ENCODE measurements at places on chromosomes 6 and 20.

GRCh38 chr6:34195726-34196115 is 41.0 kb upstream of the HMGA1 start:
- no peak for DNase-seq

DNA sequence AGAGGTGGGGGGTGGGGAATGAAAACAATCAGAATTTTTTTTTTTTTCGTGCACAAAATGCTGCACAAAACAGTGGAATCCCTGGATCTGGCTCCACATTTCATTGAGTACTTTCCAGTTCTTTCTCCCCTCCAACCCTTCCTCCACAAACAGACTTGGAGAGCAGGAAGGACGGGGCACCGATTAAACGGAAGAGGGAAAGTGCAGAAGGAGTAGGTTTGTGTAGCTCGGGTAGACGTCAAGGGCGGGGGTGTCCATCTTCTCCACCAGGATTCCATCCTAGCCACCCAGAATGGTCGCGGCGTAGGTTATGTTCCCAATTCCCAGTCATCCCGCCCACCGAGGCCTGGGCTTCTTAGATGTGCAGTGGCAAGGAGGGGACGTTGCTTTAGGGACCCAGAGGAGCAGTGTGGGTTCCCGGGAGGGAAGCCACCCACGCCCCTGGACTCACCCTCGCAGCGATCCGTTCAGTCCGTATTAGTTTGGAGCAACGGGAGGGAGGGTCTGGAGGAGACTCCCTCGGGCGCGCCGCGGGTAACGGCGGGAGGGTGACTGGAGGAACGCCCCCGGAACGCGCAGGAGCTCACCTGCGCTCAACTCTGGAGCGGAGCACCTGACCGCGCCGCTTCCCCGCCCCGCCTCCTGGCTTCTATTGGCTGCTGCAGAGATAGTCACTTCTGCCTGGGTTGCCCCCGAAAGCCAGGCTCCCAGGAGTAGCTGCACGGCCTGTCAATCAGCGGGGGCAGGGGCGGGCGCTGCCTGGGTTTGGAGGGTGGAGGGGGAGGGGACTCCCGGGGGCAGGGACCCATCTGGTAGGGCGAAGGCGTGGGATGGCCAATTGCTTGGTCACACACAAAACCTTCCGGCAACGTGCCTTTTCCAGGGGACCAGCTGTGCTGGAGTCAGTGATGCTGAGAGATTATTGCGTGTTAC is at the start of gene ENPP5:
Gene ENPP5, minus strand, starts transcription at position 624 of the 933 bp plus-strand sequence. CDS start 2,718 bp downstream, outside the sequence.
- peak; percentile 45 for DNase-seq

DNA sequence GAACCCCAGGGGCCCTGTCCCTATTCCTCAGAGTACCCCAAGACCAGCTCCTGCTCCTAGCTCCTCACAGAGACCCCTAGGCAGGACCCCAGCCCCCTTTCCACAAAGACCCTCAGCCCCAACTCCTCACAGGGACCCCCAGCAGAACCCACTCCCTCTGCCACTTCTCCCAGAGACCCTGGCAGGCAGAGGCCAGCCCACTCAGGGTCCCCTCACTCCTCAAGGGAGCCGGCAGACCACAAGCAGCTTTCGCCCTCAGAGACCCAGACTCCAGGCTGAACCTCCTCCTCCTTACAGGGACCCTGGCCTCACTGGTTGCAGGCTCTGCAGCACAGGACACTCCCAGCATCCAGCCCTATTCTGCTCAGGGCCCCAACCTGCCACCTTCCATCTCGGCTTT is 575 bp downstream of the SLC44A4 start:
- no peak for DNase-seq

GRCh38 chr6:20702366-20702765 is 168.1 kb downstream of the CDKAL1 start:
- DNase-seq = no peak

- DNase-seq = no peak
Observed at GRCh38 chr20:1422753-1423152, 29.9 kb upstream of the FKBP1A start.

Data from activated T-cell treated with anti-CD3 and anti-CD28 coated beads for 1 hour (primary cell).